Liver (tissue), 10 donors: ENCODE measurements at places on chromosomes 4 and X. TPM values are rescaled to one million over a fixed set of nuclear protein-coding genes. Genes with fewer than 3 reads are reported as not detected.

HPGDS gene
- 0.08 TPM for total RNA-seq

LUZP4 gene
- not detected for total RNA-seq

SLBP gene
- 64.4 TPM for total RNA-seq

HTR2C gene
- not detected for total RNA-seq

USP17L19 gene
- not detected for total RNA-seq

MFAP3L gene
- 102 TPM for total RNA-seq

GAB3 gene
- total RNA-seq = 2.5 TPM

PLS3 gene
- total RNA-seq = 70.6 TPM

LEF1 gene
- 6.4 TPM for total RNA-seq

- no peak for DNase-seq
Measured at GRCh38 chr4:167721617-167722486, 370.5 kb upstream of the ANXA10 start.

- no peak for DNase-seq
Measured at GRCh38 chr4:14887842-14888433, 114.3 kb upstream of the CPEB2 start.

DNA sequence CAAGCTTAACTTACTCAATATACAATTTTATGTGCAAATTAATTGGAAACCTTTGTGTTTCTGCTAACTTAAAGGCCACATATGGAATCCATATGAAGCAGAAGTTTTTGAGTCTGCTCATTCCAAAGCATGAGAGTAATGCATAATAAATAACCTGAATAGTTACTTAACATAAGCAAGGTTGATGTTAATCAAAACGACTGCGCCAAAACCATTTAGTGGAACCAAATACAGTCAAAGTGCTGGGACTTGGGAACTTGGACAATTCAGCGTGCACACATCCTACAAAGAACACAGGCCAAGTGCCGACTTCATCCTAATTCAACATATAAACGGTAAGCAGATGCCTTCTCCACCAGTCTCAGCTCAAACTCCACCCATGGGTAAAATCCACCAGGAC, 17.0 kb downstream of the TSPAN5 start:
- no peak for DNase-seq

DNA sequence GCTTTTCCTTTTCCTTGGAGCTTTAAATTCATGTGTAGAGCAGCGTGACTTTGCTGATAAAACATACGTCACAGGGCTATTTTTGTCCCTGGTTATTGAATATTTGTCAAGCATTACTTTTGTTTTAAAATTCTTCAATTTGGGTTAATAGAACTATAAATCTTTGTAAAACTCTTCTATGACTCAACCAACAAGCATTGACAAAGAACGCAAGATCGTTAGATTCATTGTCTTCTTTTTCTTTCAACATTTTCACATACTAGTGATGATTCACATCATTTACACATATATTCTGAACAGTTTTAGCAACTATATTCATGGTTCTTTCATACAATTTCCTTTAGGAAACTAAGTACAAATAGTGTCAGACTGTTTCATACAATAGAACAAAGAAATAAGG, 72.0 kb upstream of the GPM6A start:
- no peak for DNase-seq

DNA sequence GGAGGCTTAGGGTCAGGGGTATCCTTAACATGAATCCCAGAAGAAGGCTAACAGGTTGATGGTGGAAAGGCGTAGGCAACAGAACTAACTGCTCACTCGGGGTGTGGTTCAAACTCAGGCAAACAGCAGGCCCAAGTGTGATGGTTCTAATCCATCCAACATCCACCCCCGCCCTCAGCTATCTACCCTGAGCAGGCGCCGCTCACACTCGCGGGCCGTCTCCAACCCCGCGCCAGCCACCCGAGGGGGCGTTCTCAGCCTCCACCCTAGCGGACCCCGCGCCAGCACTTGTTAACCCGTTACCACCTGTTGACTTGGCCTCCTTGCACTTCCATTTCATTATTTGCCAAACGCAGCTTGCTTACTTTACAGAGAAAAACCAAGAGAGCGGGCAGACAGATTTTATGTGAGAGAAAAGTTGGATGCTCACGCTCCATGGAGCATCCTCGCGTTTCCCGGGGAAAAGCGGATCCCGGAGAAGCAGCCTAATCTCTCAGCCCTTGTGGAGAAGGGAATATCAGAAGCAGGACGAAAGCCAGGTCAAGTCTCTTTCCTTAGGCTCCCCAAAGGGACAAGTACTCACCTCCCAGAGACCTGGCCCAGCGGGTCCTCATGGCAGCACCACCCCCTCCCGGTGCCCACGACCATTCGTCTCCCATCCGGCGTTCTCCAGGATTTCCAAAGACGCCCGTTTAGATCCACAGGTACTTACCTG, 773 bp downstream of the SNCA start:
- peak; percentile 84 for DNase-seq

DNA sequence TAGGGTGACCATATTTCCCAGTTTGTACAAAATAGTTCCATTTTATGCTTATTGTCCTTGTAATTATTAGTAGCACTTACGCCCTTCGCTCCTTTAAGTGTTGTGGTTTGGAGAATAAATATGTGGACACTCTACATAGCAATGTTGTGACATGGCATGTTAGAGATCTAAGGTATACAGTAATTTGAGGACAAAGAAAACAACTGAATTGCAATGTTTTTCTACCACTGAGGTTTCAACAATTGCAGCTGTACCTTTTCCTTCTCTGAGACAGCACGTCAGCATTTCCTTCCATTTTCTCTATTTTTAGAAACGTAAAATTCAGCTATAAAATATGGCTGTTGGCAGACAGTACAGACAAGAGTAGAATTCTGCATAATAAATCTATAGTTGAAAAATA, 323.1 kb downstream of the MAPK10 start:
- no peak for DNase-seq

DNA sequence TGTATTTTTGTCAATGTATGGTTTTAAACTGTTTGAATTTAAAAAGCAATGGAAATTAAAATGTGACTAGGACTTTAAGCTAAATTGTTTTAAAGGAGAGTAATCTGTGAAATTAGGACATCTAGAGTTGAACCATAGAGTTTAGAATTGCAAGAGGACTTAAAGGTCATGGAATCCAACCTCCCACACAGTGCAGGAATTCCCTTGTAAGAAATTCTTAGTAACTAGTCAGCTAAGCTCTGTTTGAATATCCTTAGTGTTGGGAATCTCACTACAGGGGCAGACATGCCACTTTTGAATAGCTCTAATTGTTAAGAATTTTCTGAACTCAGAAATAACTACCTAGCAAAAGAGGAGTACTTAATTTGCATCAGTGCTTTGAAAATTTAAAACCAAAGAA, 292.9 kb downstream of the IL1RAPL1 start:
- no peak for DNase-seq

GRCh38 chr4:100059467-100059866, 109.4 kb upstream of the H2AZ1 start:
- DNase-seq = no peak

- no peak for DNase-seq
Measured at GRCh38 chr4:180304321-180304720, 1938.9 kb upstream of the TENM3 start.

DNA sequence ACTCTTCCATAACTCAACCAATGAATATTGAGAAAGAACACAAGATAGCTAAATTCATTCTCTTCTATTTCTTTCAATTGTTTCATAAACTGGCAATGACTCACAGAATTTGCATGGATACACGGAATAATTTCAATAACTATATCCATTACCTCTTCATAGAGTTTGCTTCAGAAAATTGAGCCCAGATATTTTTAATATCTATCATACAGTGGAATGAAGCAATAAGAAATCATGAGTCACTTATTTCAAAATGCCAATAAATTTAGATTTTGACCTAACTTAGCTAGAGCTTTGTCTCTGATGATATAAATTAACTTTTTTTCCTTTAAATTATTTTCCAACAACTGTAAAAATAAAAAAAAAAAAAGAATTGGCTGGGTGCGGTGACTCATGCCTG, 22.2 kb upstream of the MANBA start:
- DNase-seq = no peak

DNA sequence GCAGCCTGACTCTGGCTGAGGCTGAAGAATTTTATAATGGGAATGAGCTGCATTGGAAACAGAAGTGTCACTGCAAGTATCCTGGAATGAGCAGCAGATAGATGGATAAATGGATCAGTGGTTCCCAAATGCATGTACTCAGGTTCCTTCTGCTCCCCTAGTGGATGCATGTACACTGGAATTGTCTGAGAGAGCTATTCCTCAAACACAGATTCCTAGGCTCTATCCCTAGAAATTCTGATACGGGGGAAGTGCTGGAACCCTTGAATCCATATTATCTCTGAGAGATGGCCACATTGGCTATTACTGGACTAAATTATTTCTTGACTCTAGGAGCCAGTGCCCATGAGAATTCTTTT, 64.8 kb downstream of the TMEM131L start:
- no peak for DNase-seq

DNA sequence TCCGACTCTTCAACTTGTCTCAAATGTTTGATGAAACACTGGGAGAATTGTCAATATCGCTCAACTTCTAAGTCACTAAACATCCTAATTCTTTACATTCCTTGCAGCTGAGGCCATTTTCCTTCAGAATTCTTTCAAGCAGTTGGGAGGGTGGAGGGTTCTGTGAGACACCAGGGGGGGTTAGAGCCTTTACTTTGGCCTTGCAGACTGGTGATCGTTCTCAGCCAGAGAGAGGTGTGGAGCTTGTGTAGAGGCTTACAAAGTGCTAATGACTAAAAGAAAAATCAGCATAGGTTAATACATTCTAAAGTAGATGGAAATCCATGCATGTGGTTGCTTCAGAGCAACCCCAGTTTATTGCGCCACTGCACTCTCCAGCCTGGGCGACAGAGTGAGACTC, 21.3 kb upstream of the SOX3 start:
- no peak for DNase-seq

DNA sequence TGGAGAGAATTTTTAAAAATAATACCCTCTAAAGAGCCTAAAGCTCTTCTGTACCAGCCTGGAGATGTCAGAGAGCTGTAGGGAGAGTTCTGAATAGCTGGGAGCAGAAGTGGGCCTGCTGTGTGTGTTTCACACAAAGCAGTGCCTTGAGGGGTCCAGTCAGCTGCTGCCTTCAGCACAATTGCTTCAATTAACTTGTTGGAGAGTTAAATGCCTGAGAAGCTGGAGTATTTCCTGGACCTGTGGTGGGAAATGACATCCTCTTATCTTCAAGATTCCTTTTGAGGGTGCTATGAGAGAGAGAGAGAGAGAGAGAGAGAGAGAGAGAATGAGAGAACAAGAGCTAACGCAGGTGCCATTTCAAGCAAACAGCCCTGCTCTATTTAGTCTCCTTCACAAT, 96.2 kb upstream of the IL1RAPL2 start:
- DNase-seq = no peak

- no peak for DNase-seq
Measured at GRCh38 chrX:130418066-130418465, 16.3 kb downstream of the RBMX2 start.
